ENCODE measurements at places on chromosomes 6 and 20.

DNA sequence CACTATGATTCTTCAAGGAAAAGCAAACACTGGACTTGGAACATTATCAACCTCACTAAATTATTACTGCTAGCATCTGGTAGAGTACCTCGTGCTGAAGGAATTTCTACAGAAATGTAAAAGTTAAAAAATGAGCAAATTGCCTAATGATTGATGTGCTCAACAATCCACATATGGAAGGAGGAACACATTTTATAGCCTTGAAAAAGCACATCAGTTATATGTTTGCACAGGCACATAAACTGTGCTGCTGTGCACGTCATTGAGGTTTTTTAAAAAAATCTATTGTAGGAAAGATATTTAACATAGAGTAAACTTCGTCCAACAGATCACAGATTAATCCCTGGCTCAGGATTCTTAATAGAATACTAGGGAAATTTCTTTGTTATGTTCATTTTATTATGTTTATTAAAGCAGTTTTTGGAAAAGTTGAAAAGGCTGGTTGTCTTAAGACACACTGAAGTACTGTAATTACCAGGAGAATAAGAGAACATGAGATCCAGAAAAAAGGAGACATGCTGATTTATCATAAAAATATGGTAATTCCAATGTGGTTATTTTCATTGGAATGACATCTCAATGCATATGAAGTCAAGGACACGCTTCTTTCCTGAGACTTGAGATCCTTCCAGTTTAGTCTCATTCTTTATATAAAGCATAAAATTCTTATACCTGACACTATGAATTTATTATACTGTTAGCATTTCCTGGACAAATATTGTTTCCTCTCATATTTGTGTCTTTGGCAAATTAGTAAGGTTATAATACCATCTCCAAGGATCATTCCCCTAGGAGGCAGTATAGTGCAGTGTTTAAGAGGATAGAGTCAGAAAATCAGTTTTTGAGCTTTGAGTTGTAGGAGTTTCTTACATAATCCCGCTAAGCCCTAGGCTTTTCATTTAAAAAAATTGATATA, 511.1 kb downstream of the TENT5A start:
- peak; percentile 17 for DNase-seq

DNA sequence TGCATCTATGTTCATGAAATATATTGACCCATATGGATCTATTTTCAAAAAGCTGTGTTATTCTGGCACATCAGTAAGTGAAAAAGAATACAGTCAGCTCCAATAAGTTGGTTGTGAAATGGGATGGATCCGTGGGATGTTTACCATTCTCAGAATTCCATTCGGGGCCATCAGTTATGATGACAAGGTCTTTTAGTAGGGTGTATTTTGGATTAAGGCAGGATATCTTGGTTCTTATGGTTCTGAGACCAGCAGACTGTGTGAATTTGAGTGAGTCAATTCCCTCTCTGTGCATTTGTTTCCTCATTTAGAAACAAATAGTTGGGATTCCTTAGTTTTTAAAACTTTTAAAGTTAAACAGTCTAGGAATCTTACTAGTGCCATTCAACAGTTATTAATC, 287.4 kb downstream of the CD109 start:
- DNase-seq = no peak

- DNase-seq = no peak
Measured at GRCh38 chr6:51019806-51020205, 201.1 kb downstream of the TFAP2B start.

DNA sequence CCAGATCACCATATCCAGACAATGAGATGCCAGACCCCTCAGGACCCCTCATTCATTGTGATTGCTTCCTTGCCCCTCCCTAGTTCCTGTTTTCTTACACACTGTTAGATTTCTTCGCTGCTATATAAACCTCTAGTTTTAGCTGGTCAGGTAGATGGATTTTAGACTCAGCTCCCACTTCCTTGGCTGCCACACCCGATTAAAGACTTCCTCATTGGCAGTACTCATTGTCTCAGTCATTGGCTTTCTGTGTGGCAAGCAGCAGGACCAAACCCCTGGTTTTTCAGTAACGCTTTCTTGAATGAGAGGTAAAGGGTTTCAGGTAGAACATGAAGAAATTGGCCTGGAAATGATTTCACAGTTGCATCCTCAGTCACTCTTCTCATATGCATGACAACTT, 47.9 kb downstream of the QRSL1 start:
- no peak for DNase-seq

DNA sequence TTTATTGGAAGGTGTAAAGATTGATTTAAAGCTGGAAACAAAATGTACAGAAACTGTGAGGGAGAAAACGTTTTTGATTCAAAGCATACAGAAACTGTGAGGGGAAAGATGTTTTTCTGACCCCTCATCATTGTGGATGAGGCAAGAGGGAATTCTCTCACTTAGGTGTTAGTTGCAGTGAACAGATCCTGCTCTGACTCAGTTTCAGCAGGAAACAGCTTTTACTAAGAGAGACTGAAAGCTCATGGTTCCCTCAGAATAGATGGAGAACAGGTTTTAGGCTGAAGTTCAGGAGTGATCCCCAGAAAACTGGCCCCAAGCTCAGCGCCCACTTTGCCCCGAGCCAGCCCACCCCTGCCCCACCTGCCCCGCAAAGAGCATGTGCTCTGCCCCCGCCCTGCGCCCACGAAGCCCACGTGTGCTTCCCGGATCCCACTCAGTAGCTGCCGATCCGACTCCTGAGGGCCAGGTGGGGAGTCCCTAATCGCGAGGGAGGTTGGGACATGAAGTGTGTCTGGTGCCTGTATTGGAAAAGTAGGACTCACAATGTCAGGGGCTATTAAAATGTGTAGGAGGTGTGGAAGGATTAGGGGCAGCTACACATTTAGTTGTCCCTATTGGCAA, 41.2 kb downstream of the DUSP22 start:
- no peak for DNase-seq

DNA sequence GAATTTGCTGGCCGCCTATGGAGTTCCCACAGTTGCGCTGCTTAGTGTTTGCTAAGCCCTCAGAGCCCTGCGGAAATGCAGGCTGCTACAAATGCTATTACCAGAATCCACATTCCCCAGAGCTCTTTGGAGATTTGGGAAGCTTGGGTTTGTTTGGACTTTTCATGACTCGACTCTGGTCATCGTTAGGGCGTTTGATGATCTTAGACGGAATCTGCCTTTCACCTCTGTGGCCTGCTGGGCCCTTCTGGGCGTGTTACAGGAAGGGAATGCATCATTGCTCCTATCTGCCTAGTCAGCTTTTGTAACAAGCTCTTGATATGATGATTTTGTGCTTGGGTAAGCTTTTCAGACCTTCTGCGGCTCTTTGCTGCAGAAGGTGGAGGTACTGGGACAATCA, 50.8 kb downstream of the EYA2 start:
- DNase-seq = no peak

- no peak for DNase-seq
Measured at GRCh38 chr6:162821102-162821501, 93.3 kb downstream of the PACRG start.

DNA sequence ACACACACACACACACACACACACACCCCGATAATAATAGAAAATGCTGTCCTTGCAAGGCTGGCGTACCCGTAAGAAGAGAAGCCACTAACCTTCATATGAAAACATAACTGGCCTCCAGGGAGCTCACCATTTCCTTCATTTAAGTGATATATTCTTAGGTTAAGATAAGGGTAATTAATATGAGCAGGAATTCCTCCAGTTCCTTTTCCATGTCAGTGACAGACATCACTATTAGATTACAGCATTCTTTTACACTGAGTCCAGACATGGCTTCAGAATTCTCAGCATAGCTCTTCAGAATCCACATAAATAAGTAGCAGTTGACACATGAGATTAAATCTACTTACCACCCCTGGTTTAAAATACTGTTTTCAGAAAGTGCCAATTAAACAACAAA, 121.9 kb downstream of the SIM1 start:
- DNase-seq = no peak

- DNase-seq = no peak
Measured at GRCh38 chr20:9571783-9572182, 57.4 kb downstream of the LAMP5 start.

- DNase-seq = no peak
Measured at GRCh38 chr20:37237656-37238055, 24.0 kb downstream of the GHRH start.

DNA sequence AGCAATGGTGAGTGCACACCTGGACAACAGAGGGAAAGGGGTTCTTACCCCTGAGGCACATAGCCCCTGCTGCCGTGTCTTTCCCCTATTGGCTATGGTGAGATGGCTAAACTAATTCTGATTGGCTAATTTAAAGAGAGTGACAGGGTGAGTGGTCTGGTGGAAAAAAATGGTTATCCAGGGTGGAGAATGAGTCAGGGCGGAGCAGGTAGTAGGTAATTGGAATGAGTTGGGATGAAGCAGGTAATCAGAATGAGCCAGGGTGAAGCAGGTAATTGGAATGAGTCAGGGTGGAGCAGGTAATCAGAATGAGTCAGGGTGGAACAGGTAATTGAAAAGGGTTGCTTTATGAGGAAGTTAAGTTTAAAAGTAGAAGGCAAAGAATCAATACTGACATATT, 200.3 kb downstream of the EYA4 start:
- DNase-seq = no peak

- peak; percentile 73 for DNase-seq
Measured at GRCh38 chr6:111423960-111424846, 58.8 kb downstream of the REV3L start.
